ENCODE measurements at places on chromosomes 3 and 15.

- peak; percentile 32 for DNase-seq
Measured at GRCh38 chr15:99729920-99730319, 3.3 kb downstream of the LYSMD4 start.

GRCh38 chr15:68980786-68981185 lies 33.7 kb upstream of the NOX5 start:
- DNase-seq, result no peak

- peak; percentile 27 for DNase-seq
Measured at GRCh38 chr3:62723166-62723913, 151.9 kb downstream of the CADPS start.

- no peak for DNase-seq
Measured at GRCh38 chr3:69095636-69096035, 10.9 kb downstream of the ARL6IP5 start.

DNA sequence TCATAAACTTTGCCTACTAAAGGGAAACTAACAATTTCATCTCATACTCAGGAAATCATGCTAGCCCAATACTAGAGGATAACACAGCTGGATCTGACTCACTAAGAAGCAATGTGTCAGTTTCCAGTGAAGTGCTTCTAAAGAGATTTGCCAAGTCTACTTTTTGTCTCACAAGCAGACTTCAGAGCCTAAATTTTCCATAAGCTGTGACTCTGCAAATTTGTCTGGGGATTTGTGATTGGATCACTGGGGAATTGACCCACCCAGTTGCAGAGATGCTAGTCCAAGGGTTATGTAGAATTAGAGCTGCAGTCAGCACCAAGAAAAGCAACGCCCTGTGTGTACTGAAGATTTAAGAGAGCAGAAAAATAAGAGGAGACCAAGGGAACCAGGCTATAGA lies 647.1 kb downstream of the NTRK3 start:
- no peak for DNase-seq

- DNase-seq, result no peak
Measured at GRCh38 chr3:94596887-94597566, 534.2 kb downstream of the NSUN3 start.

GRCh38 chr15:29680465-29681165 lies 141.7 kb downstream of the TJP1 start:
- DNase-seq, result no peak

GRCh38 chr3:67388738-67389137 lies 265.7 kb downstream of the SUCLG2 start:
- no peak for DNase-seq

- DNase-seq, result no peak
Measured at GRCh38 chr3:150063237-150063636, 92.5 kb upstream of the PFN2 start.

GRCh38 chr3:4416427-4416945 lies 50.6 kb downstream of the SUMF1 start:
- DNase-seq, result no peak

GRCh38 chr3:64063207-64063982 lies 40.1 kb upstream of the PSMD6 start:
- DNase-seq, result no peak

DNA sequence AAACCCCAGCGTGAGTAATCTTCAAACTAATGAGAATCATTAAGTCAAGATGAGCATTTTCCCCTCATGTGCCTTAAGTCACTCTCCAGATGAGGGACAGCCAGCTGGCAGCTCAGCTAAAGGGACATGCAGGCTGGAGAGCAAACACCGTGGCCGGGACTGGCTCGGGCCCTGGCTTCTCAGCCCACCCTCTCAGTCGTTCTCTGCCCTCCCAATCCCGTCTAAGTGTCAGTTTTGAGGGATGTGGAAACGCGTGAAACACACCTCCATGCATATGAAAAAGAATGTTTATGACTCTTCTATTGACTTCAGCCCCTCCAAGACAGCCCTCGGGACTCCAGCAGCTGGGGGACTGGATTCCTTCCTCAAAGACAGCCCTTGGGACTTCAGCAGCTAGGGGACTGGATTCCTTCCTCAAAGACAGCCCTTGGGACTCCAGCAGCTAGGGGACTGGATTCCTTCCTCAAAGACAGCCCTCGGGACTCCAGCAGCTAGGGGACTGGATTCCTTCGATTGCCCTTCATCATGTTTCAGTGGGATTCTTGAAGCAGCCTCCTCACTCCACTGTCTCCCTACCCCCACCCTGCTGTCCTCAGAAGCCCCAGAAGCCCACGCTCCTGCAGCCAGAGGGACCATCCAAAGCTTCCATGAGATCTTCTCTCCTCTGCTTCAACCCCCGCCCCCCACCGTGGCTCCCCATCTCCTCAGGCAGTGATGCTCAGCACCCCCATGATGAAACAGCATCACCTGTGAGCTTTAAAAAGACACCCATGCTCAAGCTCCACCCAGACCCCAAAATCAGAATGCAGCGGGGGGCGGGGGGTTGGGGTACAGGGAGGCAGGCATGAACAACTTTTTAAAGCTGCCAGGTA lies 228.9 kb downstream of the XXYLT1 start:
- DNase-seq, result no peak

DNA sequence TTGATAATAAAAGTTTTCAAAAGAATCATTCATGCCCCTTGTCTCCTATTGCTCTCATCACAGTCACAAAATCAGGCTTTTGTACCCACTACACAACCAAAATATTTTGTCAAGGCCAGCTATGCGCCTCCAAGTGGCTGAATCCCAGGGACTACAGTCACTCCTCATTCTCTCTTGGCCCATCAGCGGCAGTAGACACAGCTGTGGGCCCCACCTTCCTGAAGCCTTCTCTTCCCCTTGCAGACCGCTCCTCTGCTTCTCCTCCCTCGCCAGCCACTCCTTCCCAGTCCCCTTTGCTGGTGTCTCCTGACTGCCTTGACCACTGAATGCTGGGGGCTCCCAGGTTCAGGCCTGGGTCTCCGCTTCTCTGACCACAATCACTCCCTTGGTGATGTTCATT lies 52.1 kb downstream of the LSM3 start:
- DNase-seq, result no peak

DNA sequence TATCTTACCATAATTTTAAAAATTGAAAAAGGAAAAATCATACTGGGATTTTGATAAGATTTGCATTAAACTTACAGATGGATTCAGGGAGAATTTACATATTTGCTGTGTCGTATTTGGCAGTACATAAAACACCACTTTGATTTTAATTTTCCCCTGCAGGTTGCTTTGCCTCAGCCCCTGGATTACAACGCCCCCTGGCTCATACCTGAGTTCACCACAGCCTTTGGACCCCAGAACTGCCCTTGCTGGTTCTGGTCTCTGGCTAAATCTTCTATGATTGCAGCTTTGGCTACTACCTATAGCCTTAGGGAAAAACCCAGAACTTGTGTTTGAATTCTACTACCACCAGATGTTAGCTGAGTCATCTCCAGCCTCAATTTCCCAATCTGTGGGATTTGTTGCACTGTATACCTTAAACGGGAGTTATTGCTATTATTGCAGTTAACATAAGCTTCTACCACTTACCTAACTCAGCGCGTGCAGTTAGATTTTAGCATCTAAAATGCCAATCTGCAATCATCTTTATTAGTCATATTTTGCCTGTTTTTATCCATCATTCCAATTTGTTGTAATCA lies 315.7 kb upstream of the GADL1 start:
- DNase-seq, result peak; percentile 38

- DNase-seq, result no peak
Measured at GRCh38 chr15:98682992-98683701, 34.8 kb downstream of the IGF1R start.

DNA sequence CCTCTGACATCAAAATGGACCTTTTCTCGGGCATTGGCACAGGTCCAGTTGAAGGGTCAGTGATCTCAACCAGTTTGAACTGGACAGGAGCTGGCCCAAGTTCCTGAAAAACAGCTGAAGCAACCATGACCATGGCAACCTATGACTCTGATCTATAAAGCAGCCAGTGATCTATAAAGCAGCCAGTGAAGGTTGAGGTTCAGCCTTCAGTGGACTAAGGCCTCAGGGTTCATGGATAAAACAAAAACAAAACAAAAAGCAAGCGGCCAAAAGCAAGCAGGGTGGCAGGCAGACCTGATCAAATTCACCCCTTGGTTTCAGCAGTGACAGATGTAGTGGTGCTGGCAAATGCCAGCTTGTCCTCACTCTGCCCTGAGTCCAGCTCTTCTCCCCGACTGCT lies 10.0 kb upstream of the CHRNB4 start:
- DNase-seq, result no peak

- peak; percentile 37 for DNase-seq
Measured at GRCh38 chr3:40181182-40181581, 128.3 kb upstream of the EIF1B start.

GRCh38 chr3:172179680-172180399 lies 140.5 kb downstream of the FNDC3B start:
- no peak for DNase-seq

DNA sequence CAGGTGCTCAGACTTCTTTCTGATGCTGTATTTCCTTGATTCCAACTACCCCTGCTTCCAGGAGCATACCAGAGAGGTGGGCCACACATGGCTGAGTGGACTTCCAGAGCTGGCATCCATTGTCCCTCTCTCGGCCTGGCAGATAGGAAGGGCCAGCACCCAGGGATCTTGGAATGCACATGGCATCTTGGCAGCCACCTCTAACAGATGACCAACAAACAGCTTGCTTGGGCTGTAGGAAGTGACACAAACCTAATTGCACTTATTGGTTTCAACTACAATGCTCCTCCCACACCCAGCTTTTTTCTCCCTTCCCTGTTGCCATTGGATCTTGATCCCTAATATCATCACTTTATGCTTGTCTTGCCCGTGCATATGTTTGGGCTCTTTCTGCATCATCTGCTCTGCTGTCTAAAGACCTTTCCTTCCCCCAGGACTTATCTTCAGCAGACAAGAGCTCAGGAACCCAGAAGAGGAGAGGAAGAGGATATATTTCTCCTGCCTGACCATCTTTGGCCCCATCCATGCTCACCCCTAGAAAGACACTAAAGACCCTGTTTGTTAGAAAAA lies 294.6 kb downstream of the NTRK3 start:
- DNase-seq, result no peak

GRCh38 chr15:75104804-75105557 lies 81.6 kb downstream of the PPCDC start:
- DNase-seq, result peak; percentile 62

DNA sequence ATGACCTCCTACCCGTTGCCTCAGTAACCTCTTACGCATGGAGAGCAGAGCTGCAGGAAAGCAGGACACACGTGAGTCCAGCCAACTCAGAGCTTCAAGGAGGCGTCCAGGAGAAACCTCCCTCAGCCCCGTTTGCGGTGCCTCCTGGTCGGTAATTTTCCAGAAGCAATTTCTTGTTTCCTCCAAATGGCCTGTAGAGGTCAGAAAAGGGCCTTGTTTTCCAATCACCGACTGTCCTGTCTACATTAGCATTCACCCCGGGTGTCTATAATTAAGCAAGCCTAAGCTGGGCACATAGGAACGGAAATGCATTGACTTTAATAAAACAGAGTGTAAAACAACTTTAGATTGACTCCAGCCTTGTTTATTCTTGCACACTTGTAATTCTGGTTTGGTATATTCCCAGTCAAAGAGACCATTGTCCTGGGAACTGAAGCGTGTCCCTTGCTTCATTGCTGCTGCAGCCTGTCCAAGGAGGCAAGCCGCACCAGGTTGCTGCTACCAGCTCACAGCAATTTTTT lies 836.2 kb downstream of the AGBL1 start:
- DNase-seq, result peak; percentile 61

DNA sequence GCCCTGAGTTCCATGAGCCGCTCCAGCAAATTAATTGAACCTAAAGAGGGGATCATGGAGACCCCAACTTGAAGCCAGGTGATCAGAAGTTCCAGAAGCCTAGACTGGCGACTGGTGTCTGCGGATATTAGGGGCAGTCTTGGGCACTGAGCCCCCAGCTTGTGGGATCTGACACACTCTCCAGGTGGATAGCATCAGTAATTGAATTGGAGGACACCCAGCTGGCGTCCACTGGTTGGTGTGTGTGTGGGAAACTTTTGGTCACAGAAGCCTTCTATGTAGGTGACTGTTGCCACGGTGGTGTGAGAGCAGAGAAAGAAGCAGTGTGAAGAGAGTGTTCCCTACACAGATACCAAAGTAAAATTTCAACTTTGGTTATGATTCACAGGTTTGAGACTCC lies 106.0 kb upstream of the ADPGK start:
- no peak for DNase-seq

DNA sequence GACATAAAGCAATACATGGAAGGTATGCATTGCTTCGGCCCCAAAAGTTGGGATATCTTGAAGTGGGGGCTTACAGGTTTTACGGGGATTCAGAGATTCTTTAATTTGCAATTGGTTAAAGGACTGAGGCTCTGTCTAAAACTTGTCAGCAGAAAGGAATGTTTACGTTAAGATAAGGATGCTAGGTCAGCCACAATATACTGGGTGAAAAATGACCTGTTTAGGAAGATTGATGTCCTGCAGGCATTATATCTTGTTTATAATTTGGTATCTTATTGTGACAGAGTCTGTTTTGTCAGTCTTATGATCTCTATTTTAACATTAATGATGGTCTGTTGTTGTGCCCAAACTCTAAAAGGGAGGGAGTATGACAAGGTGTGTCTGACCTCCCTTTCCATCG lies 15.3 kb upstream of the CCNDBP1 start:
- DNase-seq, result no peak

DNA sequence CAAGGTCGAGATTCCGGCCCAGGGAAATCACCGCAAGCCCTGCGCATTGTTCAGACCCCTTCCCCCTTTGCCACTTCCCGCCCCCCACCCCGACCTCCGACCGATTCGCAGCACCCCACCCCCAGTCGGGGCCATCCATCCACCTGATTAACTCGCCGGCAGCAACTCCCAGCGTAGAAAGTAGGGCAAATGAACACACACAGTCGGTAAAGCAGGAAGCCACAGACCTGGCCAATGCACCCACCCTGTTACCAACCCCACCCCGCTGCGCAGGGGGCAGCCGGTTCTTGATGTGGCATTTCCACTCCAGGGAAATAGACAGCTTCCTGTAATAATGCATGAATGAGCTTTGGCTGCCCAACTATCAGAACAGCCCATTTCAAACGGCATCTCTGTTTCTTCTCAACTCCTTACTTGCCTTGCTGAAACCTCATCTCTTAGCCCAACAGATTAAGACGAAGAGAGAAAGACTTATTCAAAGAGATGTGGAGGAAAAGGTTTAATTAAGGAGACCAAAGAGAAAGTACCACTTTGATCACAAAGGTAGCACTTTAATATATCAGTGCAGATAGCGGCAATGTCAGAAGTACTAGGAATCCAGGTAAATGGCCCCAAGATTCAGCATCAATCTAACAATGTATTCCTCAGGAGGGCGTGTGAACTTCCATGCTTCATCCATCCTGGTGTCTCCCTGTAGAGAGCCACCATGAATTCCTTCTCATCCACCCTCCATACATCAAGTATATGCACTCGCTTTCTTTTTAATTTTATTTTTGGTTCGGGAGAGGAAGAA lies 1.9 kb downstream of the TNIK start:
- peak; percentile 31 for DNase-seq

- DNase-seq, result no peak
Measured at GRCh38 chr3:182626484-182627467, 166.5 kb upstream of the ATP11B start.

DNA sequence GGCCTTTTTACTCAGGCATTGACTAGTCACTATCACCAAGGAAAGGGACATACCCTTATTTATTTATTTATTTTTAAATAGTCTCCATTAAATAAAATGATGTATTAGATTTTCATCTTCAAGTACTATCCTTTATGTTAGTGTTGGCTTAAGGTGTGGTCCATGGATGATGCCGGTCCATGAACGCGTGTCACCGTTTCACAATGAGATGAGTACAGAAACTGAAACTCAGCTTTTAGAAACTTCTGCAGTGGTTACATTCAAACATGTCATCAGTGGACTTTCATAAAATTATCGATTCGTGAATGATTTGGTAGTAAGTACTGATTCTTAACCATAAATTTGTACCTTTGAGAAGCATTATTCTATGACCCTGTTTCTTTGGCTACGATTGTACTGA lies 166.6 kb downstream of the SATB1 start:
- no peak for DNase-seq

- DNase-seq, result peak; percentile 54
Measured at GRCh38 chr3:73490453-73491286, 134.1 kb downstream of the PDZRN3 start.

Measured in iPS-NIHi11 (cell line).